ENCODE measurements at places on chromosomes 16 and 17. TPM values are rescaled to one million over a fixed set of nuclear protein-coding genes. Genes with fewer than 3 reads are reported as not detected.

The RNF135 gene
- polyA plus RNA-seq = 1.4 TPM

The ZNF689 gene
- 17.9 TPM for polyA plus RNA-seq

- DNase-seq = no peak
Observed at GRCh38 chr17:17172990-17173389, 33.1 kb downstream of the PLD6 start.

GRCh38 chr16:57536306-57537193, at the start of gene CCDC102A:
TSS of gene CCDC102A (minus strand) at chr16:57536571. CDS start at chr16:57529177, 7,394 bp downstream.
- peak; percentile 64 for DNase-seq

The LRRC37A gene
- polyA plus RNA-seq = 2.9 TPM

The VWA3A gene
- 0.10 TPM for polyA plus RNA-seq

DNA sequence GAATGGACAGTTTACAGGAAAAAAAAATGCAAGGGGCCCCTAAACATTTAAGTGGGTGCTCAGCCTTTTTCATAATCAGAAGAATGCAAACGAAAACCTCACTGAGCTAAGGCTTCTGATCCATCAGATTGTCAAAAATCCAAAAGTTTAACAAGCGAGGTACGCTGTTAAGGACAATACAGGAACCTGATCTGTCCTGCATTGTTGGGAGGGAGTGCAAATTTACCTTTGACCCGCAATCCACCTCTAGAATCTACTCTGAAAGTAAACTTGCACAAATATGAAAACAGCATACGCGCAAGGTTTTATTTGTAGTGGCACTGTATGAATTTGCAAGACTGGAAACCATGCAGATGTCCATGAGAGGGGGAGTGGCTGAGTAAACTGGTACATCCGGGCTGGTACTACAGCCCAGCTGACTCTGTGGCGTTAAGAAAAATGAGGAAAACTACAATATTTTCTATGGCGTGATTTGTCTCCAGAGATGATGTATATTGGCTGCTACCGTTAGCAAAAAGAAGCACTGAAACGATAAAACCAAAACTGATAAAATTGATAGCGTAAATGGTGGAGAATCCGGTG, 28.8 kb upstream of the ST6GALNAC1 start:
- no peak for DNase-seq

The SLC35G6 gene
- polyA plus RNA-seq = 0.10 TPM

The RNF43 gene
- polyA plus RNA-seq = 5.0 TPM

GRCh38 chr17:32931686-32932085, 3.7 kb downstream of the TMEM98 start:
- DNase-seq = no peak

DNA sequence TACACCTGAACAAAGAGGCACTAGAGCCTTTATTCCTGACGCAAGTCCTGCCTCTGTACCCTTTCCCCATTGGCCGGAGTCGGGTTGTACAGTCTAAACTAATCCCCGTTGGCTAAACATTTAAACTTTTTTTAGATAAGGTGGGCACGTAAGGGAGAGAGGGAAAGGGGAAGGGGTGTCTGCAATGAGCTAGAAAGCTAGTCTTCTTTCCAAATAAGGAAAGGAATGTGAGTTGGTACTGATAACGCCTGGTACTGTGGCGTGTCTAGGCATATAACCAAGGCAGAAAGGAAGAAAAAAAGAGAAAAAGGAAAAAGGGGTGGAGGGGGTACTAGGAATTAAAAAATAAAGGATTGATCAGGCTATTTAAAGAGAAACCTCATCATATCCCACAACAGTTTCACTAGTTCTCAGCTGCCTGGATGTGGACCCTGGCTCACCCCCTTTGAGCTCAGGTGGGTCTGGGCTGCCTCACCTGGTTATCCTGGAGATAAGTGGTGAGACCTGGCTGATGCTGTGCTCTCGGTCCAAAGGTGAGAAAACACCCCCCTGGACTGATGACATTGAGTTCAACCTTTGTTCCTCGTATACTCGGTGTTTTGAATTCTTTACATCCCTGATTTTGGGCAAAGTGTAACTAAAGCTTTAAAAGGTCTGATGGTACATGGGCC, 90.9 kb upstream of the EEF2KMT start:
- no peak for DNase-seq

DNA sequence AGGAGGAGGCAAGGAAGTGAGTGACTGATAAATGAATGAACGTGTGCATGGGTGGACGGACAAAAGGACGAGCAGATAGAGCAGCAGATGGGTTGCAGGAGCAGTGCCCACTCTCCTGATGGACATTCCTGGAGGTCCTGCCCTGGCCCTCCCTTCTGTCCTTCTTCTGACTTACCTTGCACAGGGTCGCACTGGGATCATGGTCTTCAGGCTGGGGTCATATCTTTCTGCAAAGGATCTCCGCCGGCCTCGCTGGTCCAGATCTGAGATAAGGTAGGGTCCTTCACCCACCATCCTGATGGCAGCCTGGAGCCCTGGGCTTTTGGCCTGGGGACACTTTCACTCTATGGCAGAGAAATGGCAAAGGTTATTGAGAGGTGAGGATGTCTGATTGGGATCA, 9.7 kb downstream of the ABCC12 start:
- DNase-seq = no peak

The LRRC46 gene
- 1.9 TPM for polyA plus RNA-seq

The WNT3 gene
- polyA plus RNA-seq = 7.3 TPM

The CCL7 gene
- polyA plus RNA-seq = not detected
